ENCODE measurements at places on chromosomes 12 and 14.

GRCh38 chr12:63989301-63989845 is 144.9 kb downstream of the SRGAP1 start:
- DNase-seq = no peak

GRCh38 chr14:66487164-66487563 is 993 bp downstream of the CCDC196 start:
- DNase-seq = no peak

DNA sequence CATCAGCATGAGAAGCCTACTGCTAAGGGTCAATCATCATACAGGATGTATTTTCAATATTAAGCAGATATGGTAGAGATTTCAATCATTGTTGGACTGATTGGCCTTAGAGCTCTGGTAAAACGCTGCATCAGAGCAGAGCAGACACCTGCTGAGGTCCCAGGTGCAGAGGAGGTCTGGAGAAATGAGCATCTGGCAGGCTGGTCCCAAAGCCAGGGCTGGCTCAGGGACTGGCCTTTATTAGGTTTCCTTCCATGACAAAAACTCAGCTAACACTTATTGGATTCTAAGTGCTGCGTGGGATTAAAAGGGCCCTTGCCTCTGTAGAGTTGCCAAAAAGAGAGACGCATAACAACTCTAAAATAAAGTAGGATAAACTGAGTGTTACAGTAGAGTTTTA is 29.7 kb downstream of the AKAP6 start:
- DNase-seq = no peak

GRCh38 chr14:68782091-68782981 is 10.5 kb downstream of the ZFP36L1 start:
- DNase-seq = no peak

DNA sequence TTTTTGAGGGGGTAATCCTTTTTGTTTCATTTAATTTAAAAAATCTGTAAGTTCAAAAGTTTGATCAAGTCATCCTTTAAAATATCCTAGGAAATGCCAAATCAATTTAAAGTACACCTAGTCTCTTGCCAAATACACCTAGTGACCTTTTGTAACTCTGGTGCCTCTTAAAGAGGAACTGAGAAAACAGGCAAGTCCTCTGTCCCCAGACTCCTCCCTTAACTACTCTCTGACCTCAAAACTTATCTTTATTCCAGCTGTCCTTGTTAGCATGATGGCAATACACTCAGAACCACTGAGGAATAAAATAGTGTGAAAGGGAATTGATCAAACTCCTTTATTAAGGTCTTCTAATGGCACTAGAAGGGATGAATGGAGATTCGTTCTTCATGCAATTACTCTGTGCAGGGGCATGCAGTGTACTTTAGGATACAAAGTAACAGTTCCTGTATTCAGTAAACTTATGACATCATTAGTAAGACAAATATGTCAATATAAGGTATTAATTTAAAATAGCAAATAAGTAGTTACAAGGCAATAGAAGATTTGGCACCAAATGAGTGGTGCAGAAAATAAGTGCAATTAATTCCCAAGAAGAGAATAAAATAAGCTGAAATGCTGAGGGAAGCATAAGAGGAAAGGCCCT is 3.3 kb downstream of the FAR2 start:
- DNase-seq = no peak

DNA sequence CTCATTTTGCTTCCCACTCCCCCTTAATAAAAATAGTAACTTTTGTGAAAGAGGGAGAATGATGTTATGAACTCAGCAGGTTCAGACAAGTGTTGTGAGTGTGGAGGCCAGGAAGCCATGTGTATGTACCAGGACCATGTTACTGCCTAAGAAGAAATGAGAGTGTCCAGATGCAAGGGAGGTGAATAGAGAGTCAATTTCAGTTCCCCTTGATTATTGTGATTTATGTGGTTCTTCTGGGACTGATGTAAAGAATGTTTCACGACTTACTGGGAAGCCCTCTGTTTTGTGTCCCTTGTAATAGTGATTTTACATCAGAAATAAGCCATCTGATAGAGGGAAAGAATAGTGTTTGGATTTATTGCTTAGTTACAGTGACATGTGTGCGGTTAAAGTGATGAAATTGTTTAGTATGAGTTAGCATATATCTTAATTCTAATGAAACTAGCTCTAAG is 32.5 kb downstream of the FBXO34 start:
- DNase-seq = no peak

DNA sequence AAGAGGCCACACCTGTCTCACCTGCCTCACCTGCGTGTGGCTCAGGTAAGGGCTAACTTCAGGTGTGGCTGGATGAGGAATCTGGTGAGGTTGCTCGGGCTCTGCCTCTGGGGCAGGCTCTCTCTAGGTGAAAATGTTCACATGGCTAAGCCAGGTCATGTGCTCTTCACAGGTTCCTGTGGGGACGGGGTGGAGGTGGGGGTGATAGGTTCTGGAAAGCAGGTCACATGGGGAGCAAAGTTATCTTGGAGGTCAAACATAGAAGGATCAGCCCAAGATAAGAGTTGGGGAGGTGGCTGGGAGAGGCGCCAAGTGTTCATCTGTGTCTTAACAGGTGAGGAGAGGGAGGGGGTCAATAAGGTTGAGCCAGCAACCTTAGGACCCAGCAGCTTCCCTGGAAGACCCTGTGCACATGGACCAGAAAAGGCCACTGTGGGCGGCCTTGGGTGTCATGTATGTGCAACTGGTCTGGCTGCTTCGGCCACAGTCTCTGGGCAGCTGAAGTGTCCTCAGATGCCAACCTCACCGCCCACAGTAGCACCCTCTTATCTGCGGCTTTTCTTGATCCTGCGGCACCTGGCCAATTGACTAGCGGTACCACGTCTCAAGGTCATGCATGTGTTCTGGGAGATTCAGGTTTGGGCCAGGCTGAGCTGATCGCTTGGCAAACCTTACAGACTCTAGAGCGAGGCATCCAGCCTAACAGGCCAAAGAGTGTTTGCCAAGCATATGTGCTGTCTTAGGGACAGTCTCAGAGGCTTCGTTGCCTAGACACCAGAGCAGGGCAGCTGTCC is 60.5 kb downstream of the CACNA1C start:
- DNase-seq = no peak

GRCh38 chr12:100574187-100575074 is 947 bp downstream of the GAS2L3 start:
- no peak for DNase-seq

DNA sequence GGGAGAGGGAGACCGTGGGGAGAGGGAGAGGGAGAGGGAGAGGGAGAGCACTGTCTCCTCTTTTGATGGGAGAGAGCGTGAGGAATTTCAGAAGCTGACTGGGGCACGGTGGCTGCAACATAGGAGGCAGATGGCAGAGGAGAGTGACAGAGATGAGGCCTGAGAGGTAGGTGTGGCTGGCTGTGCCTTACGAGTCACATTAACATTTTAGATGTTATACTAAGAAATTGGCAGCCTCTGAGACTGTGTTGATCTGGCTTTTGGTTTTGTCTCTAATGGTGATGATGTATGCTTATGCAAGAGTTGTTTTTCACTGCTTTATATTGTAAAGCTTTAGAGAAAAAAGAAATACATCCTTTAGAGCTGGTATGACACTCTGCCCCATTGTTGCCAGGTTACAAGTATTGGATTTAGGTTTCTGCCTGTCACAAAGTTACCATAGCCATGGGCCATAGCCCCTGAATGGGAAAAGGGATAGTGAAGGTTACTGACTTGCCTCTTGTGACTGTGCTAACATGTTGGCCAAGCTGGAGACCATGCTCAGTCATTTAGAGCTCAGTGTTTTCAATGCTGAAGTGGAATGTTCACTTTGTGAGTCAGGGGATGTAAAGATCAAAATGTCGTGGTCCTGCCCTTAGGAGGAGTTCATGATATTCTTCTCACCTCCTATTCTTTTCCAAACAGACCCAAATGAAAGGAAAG is 186.2 kb downstream of the SYNE2 start:
- DNase-seq = no peak

- no peak for DNase-seq
These were observed 34.3 kb upstream of the LRP6 start for GRCh38 chr12:12301122-12301521.

DNA sequence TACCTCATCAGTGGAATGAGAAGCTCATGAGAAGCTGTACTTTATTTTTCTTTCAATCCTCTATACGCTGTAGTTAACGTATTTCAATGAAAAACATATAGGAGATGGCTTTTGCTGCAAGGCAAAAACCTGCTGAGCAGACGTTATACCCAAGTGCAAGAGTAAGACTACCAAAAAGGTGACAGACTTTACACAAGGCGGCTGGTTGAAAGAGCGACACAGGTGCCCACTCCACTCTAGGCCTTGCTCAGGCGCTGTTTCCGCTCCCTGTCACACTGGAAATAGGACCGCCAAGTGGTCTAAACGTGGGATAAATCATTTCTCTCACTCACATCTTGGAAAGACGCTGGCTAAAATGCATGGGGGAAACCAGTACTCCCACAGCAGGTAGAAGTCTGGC is 54.5 kb downstream of the PPP2R5C start:
- DNase-seq = no peak

DNA sequence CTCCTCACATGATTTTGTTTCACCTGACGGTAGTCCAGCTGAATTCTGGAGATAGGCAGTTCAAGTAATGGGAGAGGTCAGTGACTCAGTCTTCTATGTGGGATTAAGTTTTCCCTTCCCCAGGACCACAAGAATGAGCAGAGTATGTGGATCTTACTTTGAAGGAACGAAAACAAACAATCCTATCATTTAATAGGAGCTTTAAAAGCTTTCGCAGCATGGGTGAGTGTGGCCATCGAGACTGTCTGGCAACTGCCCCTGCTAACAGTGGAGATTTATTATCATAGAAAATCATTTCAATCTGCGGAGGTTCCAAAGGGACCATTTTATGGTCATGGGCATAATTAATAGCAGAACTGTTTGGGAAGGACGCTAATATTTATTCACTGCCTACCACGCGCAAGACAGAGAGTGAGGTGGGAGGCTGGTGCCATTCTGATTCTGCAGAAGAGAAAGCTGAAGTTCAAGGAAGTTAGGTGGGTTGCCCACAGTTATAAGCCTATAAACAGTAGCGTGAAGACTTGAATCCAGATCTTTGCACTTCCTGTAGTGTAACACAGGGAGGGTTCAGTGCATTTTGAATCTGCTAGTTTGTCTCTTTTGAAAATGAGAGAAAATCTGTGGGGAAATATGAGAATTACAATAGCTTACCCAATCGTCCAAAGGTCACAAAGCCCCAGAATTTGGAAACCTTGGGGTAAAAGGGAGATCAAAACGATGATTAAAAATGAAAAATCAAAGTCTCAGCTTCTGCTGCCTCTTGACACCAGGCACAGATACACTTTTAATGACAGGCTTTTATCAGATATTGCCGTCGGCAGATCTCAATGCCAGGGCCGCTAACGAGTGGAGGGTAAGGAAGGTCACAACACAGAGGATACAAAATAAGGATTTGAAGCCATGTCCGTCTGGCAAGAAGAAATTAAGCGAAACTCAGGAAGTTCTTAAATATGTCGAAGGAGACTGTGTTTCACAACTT is 209.6 kb downstream of the CRADD start:
- DNase-seq = no peak

DNA sequence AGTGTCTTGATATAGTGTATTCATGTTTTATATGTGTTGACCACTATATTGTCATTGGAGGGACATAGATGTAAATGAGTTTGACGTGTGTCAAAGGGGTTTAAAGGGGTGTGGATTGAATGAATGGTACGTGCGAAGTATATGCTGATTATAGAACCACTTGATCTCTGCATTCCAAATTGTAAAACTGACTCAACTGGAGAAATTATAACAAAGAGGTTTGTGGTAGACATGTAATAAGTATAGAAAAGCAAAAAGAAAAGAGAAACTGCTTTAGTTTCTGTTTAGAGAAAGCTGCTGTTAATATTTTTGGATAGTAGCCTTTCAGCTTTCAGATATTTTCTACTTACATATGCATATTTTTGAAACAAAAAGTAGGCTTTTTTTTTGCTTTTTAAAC is 8.9 kb upstream of the MYRFL start:
- no peak for DNase-seq

GRCh38 chr14:70043001-70043400 is 145.8 kb downstream of the SLC8A3 start:
- DNase-seq = no peak

Data from stimulated activated CD4-positive, alpha-beta T cell treated with anti-CD3 and anti-CD28 coated beads, Interleukin-1b, Interleukin-23, amount 100 ng/mL, for 1 hour (primary cell).